NCI-H146 (cell line): ENCODE measurements at places on chromosomes 3 and 15.
A peak's percentile ranks its signal among the peaks of the same experiment; 100 is the strongest.

- no peak for DNase-seq
Observed at GRCh38 chr15:59303633-59304032, 69.0 kb downstream of the MYO1E start.

DNA sequence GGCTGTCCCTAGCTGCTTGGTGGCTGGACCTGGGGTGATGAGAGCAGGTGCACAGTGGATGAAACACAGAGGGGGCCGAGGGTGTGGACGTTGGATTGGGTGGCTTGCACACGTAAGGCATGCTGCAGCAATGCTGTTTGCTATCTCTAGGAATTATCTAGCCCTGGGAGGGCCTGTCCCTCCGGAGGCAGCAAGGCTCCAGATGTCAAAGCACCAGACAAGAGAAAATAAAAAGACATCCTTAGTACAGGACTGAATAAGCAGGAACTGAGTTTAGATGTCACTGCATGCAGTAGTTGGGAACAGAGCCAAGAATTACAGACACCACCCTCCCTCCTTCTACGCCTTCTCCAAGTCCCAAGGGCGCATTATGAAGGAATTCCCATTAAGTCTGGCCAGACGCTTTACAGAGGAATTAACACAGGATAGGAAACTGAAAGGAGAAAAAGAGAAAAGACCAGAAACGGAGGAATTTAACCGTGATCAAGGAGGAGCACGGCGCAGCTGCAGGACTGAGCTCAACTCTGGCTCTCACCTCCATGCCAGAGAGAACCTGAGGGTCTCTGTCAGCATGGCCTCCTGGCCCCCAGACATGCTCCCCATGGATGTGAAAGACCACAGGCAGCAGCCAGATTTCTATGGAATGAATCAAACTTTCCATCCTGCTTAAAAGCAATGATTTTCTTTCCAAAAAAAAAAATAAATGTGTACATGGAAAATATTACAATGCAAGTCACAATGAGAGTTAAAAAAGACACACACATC, 13.8 kb downstream of the ATP10A start:
- no peak for DNase-seq

DNA sequence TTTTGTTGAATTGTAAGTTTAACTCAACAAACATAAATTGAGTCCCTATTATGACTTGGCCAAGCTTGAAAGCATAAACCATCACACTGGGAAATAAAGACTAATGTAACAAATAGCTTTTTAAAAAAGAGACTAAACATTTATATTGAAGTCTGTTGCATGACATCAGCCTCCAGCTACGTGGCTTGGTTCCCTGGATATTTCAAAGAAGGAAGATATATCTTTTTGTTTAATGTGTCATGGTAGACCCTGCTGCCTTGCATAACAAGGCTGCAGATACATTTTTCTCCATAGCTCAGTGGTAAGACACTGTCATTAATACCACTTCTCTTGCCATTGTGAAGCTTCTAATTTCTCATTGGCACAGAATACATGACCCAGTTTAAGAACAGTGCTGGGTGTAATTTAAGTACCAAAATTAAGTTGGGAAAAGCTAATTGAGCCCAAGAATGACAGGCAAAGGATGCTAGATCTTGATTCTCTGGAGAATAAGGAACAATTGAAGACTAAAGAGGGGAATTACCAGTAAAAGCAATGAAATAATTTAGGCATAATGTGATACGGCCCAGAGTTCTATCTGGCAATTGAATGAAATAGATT, 14.0 kb downstream of the RCN2 start:
- DNase-seq: no peak

DNA sequence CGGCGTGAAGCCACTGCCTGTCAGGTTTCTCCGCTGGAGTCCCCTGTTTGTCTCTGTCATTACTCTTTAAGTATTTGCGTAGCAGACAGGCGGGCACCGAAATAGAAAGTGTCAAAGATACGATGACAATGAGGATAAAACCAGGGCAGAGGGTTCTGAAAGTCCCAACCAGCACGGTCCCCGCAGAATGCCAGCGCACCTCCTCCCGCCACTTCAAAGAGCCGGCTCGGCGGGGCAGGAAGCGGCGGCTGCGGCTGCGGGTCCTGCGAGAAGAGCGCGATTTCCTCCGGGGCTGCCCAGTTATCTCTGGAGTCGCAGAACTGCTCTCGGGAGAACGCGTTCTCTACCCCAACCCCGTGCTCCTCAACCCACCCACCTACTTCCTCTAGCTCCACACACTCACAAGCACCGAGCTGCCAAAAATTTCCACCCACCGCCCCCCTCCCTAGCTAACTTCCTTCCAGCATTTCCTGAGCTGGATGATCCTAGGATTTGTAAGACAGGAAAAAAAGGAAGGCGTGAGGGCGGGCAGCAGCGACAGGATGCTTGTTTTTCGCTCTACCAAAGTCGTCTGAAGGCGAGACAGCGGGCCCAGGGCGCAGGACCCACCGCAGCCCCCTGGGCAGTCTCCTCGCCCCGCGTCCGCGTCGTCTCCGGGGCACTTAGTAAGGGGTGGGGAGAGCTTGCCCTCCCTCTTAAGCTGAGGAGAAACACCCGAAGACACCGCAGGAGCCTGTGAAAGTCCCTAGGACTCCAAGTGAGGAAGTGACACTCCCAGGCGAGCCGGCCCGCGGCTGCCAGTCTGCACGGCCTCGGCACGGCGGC, at the start of gene ARHGAP31:
TSS of gene ARHGAP31 (plus strand) at position 513 of the 825 bp plus-strand sequence. CDS start 522 bp downstream, outside the sequence.
- DNase-seq: peak; percentile 44

- no peak for DNase-seq
Observed at GRCh38 chr3:57942388-57942787, 65.8 kb upstream of the FLNB start.

GRCh38 chr3:186225603-186226002, 116.7 kb upstream of the ETV5 start:
- DNase-seq: no peak

- no peak for DNase-seq
Observed at GRCh38 chr15:37097144-37097919, 3.0 kb downstream of the MEIS2 start.

DNA sequence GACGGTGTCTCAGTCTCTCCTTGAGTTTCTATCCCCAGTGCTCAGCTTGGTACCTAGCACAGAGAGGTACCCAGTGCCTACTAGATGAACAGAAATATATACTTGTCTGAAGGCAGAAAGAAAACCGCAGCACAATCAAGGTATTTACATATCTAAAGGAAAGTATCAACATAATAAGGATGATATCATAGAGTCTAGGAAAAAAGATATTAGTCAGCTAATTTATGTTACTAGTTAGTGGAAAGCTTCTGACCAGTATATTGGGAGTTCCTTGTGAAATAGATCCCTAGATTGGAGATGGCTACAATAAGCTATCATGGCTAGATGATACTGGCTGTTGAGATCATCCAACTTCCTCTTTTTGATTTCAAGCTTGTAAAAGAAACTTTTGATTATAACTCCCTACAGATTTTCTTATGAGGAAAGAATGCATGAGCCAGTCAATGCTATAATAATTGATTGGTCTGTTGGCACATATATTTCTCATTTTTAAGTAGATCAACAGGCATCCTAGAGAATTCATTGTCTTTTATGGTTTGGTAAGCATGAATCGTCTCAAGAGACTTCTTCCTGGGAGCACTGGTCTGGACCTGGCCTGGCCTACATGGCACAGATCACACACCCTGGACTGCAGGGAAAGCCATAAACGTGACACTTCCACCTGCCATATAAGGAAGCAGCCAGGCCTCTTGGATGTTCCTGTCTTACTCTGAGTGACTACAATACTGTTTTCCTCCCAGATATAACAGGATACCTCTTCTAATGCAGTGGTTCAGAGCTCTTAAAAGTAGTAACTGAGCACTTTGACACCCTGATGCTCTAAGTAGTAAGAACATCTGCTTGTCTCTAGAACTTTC, 60.7 kb downstream of the IMPG2 start:
- no peak for DNase-seq

DNA sequence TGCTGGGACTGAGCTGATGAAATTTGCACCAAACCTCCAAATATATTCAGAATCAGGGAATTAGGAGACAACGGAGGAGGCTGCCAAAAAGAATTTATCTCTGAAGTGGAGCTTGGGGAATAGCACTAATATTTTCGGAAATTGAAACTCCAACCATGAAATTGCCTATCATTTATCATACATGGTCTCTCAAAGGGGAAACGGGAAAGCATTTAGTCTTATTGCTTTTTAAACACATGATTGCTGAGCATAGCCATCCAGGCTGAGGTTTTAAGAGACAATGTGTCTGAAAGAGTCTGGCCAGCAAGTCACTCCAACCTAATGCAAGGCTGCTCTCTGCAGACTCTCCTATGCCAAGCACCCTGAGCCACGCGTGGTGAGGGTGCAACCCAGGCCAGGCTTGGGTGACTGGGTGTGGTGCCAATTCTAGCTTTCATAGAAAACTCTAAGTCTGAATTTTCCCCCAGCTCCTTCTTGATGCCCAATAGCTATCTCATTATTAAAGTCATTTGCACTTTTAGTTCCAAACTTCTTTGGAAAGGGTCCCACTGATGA, 200.2 kb downstream of the RPLP1 start:
- peak; percentile 3 for DNase-seq

- no peak for DNase-seq
Observed at GRCh38 chr3:191393146-191393545, 62.8 kb upstream of the UTS2B start.

- DNase-seq: peak; percentile 36
Observed at GRCh38 chr3:107543666-107544065, 20.9 kb downstream of the BBX start.

DNA sequence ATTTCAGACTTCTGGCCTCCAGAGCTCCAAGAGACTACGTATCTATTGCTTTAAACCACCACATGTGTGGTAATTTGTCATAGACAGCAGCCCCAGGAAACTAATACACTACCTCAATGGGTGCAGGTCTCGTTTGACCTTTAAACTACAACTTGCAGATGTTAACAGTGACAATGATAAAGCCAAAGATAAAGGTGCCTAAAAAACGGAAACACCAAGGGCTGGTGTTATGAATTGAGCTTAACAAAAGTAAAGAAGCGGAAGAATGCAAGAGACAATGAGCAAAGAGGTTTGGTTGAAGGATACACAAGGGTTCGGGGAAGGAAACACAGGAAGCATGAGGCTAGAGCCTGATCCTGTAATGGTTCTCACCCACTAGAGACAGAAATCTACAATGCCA, 50.8 kb downstream of the RFTN1 start:
- DNase-seq: no peak

- no peak for DNase-seq
Observed at GRCh38 chr3:120983321-120983665, 75.3 kb downstream of the STXBP5L start.

DNA sequence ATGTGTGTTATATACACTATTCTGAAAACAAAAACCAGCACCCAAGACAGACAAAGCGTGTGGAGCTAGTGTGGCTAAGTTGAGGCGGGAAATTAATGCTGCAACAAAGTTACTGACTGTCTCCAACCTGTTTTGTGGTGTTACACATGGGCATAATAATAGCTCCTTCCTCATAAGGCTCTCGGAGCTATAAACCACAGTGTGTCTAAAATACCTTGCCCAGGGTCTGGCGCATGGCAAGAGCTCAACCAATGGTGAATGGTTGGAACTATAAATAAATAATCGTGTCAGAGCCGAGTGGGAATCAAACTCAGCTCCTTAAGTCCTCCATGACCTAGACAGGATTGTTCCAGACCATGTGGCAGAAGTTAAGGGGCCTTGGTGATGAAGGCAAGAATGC, 35.9 kb upstream of the TFRC start:
- no peak for DNase-seq

- DNase-seq: peak; percentile 11
Observed at GRCh38 chr3:37475435-37475834, 301.1 kb upstream of the LRRFIP2 start.

DNA sequence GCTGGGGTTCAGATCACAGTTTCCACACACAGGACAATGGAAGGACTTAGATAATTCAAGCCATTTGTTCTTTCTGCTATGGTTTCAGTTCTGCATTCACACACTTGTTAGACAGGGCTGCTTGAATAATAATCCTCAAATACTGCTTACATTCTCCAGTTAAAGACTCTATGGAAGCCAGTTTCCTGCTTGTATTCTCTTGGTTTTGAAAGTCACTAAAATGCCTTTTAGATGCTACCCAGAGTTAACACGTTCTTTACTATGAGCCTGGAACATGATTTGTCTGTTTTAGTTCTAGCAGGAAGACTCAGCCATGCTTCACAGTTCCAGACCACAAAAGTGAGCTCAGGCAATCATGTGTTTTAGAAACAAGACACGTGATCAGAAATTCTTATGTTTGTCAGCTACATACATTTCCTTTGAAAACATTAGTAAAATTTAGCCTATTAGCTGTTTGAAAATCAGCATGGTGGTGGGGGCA, 152.4 kb downstream of the LEKR1 start:
- no peak for DNase-seq

- no peak for DNase-seq
Observed at GRCh38 chr3:11604139-11604892, 39.4 kb downstream of the VGLL4 start.

- no peak for DNase-seq
Observed at GRCh38 chr3:112199622-112200316, 66.7 kb upstream of the GCSAM start.

DNA sequence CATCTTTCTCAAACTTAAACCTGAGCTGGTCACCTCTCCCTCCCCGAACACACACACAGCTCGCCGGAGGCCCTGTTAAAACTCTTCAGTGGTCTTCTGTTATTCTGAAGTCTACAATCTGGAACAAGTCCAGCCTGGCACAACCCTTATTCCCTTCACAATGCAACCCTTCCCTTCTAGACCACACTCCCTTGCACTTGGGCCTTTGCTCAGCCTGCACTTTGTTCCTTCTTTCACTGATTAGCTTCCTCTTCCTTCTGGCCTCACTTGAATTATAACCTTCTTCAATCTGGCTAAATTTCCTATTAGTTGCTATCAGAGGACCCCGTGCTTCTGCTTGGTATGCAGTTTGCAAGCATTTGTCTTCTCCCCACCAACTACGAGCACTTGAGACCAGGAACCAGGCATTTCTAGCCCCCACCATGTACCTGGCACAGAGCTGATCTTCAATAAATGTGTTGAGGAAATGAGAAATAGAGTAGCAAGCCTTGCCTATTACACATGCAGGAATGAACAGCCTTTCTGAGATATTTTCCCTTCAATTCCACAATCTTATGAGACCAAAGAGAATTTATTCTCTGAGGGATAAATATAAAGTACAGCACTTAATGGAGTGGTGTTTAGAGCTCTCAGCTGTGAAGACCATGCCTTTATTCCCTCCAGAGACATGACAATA, 663.1 kb upstream of the ADAMTS9 start:
- no peak for DNase-seq

DNA sequence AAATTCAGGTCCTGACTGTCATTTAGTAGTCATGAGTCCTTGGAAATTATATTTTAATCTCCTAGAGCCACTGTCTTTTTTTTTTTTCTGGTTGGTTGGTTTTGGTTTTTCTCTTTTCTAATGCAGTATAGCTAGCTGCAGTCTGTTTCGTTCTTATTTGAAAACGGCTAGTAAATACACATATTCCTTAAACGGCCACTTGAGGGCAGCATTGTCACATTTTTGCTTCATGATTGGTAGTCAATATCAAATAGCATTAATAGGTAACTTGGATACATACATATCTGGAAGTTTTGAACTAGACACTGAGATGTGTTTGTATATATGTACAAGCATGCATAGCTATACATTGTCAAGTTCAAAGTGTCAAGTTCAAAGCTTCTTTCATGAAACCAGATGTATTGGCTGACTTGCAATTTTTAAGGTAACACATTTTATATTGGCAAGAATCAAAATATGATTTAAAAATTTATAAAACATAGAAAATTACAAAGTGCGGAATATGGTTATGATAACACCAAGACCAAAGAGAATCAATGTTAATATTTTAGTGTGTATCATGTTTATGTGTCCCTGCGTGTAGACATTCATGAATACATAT, 22.5 kb downstream of the GABRA5 start:
- DNase-seq: peak; percentile 19

GRCh38 chr3:140285380-140285779, 350.4 kb downstream of the CLSTN2 start:
- peak; percentile 88 for DNase-seq
